ENCODE measurements at places on chromosomes 5 and 9. TPM values are rescaled to one million over a fixed set of nuclear protein-coding genes. Genes with fewer than 3 reads are reported as not detected.
A peak's percentile ranks its signal among the peaks of the same experiment; 100 is the strongest.

DNA sequence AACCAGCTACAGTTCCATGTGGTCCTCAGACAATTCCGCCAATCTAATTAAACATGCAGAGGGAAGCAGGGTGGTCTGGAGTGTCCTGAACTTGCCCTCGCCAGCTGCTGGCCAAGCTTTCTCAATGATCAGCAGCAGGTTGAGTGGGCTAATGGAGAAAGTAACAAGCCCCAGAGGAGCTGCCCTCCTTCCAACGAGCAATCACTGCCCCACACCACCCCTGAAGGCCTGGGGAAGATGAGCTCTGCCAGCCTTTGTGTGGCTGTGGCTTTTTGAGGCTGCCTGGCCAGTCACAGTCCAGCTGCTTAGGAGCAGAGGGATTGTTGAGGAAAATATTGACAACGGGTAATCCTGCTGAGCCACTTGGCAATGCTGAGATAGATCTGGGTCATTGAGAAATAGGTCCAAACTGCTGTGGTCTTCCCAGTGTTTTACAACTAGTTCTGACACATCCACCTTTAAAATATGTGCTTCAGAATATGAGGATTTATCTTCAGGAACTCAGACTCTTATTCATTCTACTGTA lies 107.3 kb downstream of the CD180 start:
- DNase-seq, result no peak

DNA sequence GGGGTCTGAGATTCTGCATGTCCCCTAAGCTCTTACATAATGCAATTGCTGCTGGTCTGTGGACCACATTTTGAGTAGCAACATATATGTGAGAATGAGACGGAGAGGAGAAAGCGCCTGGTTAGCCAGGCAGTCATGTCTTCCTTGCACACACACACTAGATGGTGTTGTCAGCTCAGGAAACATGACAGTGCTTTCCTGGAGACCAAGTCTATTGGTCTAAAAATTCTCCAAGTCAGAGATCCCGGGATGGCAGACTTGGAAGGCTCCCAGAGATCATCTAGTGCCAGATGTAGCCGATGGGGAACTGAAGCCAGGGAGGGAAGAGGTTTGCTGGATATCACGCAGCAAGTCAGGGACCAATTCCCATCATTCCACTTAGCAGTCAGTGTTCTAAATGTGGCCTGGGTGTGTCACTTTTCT lies 53.4 kb downstream of the GALNT12 start:
- no peak for DNase-seq

DNA sequence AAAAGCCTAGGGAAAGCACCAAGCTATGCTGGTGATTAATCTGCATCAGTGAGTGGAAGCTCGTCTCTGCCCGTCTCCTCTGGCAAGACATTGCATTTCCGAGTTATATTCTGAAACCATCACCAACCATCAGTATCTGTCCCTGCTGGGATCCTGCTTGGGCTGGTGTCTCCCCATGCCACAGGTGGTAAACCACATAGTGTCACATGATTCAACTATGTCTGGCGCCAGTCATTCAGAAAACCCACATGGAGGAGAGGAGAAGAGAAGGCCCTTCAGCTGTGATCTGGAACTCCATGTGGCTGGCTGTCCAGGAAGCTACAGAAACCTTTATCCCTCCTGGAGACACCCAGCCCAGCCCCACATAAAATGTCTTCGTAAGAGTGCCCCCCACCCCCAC lies 4.8 kb downstream of the IL9 start:
- DNase-seq, result peak; percentile 36

DNA sequence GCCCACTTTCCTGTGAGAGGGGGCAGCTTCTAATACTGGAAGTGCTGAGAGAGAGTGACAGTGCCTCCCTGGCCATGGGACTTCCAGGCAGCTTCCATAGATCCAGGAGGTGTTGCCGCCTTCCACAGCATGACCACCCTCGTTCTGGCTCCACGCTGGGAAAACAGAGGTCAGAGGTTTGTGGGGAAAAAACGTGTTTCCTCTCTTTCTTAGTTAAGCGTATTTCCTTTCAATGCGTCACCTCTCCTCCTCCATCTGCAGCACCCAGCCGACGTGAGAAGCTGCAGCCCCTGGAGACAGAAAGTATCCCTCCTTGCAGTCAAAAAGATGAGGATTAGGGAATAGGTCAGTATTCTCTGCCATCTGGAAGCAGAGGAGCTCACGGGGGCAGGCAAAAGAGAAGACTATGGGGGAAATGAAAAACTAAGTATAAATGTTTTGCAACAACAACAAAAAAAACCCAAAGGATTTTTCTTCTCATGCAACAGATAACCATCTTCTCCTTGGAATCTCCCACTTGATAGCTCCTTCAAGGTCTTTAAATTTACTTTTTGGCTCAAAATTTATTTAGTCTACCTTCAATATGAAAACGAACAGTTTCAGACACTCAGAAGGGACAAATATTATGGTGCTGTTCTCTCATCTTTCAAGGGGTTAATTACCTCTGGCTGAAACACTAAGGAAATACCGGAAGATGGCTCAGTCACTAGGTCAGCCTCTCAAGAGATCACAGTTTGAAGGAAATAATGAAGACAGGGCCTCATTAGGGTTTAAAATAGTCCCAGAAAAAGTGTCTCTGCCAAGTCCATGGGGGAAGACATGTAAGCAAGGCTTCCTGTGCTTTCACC lies 38.0 kb downstream of the MTMR12 start:
- no peak for DNase-seq

- DNase-seq, result no peak
Measured at GRCh38 chr5:31023105-31023504, 170.4 kb upstream of the CDH6 start.

- peak; percentile 66 for DNase-seq
Measured at GRCh38 chr9:35882263-35882848, 12.2 kb upstream of the OR13J1 start.

DNA sequence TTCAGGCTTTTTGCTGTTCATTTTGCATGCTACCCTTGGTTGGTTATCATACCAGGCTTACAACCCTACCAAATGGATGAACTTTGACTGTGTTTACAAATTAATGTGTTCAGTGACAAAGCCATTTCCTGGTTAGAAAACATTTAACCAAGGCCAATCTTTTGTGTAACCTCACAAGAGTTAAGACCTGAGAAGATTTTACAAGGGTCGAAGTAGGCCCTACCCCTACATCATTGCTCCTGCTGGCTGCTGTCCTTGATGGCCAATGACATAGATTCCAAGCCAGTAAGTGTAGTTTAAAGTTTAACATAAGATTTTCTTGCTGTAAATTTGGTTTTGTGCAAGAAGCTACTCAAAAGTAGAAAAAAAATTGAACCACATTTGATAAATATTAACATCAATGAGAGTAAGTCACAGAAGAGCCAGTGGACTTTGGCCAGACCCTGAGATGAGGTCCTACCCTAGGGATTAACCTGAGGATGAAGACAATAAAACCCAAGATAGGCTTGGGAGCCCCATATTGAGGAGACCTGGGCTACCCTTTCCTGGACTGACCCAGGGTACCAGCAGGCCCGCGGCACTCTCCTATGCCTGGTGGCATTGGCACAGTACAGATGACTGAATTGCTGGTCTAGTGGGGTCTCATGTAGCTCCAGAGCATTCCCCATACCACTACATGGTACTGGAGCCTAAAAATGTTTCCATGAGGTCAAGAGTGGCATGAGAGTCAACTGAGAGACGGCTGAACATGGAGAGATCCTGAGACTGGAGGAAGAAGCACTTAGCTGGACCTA lies 8.3 kb downstream of the C1QTNF3 start:
- DNase-seq, result no peak

- no peak for DNase-seq
Measured at GRCh38 chr9:98330831-98331230, 75.4 kb upstream of the TBC1D2 start.

- peak; percentile 39 for DNase-seq
Measured at GRCh38 chr5:4868140-4868735, 271.9 kb upstream of the ADAMTS16 start.

GRCh38 chr5:122064992-122065391 lies 13.1 kb downstream of the LOX start:
- no peak for DNase-seq

- peak; percentile 66 for DNase-seq
Measured at GRCh38 chr5:149731617-149732323, 1.7 kb downstream of the PPARGC1B start.

DNA sequence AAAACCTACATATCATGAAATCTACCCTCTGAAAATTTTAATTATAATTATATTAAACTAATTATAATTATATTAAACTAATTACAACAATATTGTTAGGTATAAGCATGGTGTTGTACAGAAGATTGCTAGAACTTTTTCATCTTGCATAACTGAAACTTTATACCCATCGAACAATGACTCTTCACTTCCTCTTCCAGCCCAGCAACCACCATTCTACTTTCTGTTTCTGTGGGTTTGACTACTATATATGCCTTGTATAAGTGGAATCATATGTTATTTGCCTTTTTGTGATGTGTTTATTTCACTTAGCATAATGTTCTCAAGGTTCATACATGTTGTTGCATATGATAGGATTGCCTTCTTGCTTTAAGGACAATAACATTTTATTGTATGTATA lies 274.2 kb upstream of the CCNH start:
- DNase-seq, result no peak

COL15A1 gene
- not detected for total RNA-seq

FOXD4L4 gene
- total RNA-seq, result not detected

NDST1 gene
- total RNA-seq, result 7.3 TPM

DND1 gene
- total RNA-seq, result 2.7 TPM

PCDHGA4 gene
- total RNA-seq, result 0.12 TPM

All from activated naive CD8-positive, alpha-beta T cell treated with anti-CD3 and anti-CD28 coated beads for 36 hours (primary cell).